HCEC 1CT (cell line): ENCODE measurements at places on chromosomes 11 and 22.

GRCh38 chr11:10496296-10496936 lies 41.4 kb downstream of the AMPD3 start:
- DNase-seq: no peak

DNA sequence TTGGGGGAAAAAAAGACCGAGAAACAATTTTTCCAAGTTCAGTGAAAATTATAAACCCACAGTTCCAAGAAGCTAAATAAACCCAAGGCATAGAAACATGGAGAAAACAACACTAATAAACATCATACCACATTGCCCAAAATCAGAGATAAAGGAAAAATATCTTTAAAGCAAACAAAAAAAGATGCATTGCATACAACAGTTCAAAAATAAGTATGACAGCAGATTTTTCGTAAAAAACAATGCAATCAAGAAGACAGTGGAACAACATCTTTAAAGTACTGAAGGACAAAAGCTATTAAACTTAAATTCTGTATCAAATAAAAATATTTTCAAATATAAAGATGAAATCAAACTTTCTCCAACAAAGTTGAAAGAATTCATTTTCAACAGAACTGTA lies 921.3 kb downstream of the METTL15 start:
- no peak for DNase-seq

GRCh38 chr22:24133187-24133965 lies 47.9 kb upstream of the SUSD2 start:
- no peak for DNase-seq

DNA sequence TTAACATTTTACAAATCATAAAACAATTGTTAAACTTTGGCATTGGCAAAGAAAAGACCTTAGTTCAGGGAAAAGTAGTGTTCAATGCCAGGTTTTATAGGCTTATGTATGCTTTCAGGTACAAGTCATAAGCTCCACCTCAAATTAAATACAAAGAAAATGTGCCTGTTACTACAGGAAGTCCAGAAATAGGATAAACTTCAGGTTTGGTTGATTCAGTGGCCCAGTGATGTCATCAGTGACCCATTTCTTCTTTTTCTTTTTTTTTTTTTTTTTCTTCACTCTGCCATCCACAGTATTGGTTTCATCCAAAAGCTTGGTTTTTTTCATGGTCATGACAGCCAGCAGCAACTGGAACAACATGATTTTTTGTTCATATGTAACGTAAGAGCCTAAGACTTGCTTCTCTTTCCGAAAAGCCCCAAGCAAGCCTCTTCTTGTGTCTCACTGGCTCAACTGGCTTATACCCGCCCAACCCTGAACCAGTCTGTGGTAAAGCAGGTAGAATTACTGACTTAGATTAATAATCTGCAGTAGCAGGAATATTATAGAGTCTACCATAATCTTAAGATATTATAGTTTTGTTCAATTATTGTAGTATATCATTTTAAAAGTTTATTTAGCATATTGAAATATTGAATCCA lies 46.2 kb downstream of the TTC17 start:
- DNase-seq: no peak

GRCh38 chr11:70671611-70672010 lies 273.3 kb downstream of the CTTN start:
- DNase-seq: no peak

DNA sequence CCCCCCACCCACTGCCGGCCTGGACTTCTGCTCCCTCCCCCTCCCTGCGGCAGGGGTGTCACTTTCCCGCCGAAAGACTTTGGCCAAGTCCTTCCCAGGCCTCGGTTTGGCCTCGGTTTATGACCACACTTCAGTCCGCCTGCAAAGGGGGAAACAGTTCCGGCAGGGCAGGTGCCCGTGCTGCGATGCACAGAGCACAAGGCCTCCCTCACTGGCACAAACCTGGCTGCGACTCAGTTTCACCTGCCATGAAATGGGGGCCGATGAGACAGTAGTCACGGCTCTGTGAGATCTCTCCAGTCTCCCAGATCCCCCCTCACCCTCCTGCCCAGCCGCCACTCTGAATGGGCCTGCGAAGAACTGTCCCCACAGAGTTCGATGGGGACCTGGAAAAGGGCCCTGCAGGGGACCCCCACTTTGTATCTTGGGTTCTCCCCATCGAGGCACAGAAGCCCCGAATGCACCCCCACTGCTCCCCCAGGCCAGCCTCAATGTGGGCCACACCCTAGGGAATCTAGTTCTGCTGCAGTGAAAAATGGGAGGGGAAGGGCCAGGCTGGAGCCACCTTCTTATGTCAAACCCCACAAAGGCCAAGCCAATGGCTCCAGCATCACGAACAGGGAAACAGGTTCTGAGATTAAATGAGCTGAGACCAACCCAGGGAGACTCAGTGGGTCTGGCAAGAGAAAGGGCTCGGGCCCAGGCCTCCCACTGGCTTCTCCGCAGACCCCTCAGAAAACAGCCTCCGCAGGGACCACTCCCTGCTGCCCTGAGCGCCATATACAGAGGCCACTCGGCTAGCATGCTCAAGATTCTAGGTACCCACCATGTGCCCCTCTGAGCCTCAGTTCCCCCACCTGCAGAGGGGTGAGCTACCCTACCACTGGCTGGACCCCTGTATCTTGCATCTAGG lies 29.0 kb downstream of the ARVCF start:
- no peak for DNase-seq
